ENCODE measurements at places on chromosomes 5 and 9.

DNA sequence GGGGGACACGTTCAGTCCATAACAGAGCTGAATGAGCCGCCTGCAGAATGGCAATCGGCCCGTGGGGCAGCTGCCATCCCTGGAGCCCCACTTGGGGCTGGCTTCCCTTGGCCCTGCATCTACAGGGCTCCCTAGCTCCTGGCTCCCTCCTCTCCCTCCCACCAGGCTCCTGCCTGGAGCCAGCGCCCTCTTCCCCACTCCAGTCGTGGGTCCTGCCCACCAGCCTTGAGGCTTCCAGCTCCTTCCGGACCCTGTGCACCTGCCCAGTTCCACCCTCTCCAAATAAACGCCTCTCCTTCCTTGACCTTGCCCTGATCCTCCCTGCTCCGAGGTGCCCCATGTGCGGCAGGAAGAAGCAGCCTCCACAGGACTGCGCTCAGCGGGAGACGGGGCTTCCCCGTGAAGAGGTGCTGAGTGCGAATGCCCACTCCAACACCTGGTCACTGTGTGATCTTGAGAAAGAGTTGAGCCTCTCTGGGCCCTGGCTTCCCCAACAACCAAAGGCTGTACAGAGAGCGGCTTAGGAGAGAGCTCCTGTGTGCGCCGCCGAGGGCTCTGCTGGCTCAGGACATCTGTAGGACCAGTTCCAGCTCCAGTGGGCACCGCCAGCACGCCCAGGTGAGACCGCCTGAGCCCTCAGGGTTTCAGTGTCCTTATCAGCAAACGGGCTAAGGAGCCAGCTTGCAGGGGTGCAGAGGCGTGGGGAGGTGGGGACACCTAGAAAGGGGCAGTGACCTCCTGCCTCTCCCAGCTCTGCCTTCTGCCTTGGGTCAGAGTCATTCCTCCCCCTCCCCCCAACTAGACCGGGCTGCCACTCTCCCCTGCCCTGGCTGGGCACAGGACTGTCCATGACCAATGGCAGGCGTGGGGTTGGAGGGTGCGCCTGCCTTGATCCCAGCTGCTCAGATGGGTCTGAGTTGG, 12.1 kb downstream of the C9orf50 start:
- DNase-seq = no peak

DNA sequence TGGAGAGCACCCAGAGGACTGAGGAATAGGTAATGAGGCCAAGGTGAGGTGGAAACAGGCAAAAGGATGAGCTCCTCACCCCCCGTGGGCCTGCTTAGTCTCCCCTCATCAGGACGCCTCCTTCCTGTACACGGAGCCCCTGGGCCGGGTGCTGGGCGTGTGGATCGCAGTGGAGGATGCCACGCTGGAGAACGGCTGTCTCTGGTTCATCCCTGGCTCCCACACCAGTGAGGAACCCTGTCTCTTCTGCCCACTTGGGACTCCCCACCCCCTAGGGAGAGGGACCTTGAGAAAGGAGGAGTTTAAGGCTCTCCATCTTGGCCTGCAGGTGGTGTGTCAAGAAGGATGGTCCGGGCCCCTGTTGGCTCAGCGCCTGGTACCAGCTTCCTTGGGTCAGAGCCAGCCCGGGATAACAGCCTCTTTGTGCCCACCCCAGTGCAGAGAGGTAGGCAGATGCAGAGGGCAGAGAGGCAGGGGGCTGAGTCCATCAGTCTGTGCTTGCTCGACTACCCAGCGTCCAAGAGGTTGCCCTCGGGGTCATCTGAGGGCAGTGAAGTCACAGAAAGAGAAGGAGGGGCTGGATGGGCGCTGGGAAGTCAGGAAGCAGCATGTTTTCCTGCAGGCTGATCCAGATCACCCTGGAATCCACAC, 7.0 kb downstream of the DOLK start:
- no peak for DNase-seq

- DNase-seq = no peak
Observed at GRCh38 chr9:91802391-91802790, 147.6 kb downstream of the ROR2 start.

DNA sequence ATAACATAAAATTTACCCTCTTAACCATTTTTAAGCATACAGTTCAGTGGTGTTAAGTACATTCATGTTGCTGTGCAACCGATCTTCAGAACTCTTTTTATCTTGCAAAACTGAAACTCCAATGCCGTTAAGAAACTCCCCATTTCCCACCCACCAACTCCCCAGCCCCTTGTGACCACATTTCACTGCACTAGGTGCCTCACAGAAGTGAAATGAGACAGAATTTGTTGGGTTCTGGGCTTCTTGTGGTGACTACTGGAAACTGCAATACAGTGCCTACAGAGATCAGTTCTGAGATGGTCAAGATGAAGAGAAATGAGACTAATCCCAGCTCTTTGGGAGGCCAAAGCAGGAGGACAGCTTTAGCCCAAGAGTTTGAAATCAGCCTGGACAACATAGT, 202.1 kb upstream of the SLC30A5 start:
- no peak for DNase-seq

- no peak for DNase-seq
Observed at GRCh38 chr5:75707911-75708509, 9.2 kb downstream of the POC5 start.

DNA sequence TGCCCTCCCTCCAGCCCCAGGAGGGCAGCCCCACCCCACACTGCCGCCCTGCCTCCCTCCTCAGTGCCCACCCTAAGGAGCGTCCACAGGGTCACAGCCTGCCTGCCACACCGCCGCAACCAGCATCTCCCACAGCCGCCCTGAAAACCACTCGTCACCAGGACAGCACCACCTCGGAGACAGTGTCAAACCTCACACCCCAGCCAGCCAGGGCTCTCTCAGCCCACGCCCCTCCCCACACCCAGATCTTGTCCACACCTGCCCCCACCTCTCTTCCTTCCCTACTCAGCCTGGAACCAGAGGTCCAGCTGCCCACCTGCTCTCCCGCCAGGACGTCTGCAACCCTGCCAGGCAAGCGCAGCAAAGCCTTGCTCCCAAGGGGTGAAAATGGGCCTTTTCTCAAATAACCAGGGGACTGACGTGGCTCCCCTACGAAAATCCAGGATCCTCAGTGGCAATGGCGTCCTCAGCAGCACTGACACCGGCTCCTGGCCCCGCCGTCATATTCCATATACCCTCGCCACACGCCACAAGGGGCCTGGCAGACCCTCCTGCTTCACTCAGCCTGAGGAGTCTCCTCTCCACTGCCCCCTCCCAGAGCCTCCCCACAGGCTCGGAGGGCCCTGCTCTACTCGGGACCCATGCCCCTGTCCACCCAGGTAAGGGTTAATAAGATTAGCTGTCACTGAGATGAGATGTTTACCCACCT, 71.0 kb upstream of the ADAMTS2 start:
- DNase-seq = no peak

- no peak for DNase-seq
Observed at GRCh38 chr5:174690271-174690670, 34.1 kb upstream of the MSX2 start.

- no peak for DNase-seq
Observed at GRCh38 chr5:25850581-25850980, 1187.8 kb downstream of the CDH9 start.

DNA sequence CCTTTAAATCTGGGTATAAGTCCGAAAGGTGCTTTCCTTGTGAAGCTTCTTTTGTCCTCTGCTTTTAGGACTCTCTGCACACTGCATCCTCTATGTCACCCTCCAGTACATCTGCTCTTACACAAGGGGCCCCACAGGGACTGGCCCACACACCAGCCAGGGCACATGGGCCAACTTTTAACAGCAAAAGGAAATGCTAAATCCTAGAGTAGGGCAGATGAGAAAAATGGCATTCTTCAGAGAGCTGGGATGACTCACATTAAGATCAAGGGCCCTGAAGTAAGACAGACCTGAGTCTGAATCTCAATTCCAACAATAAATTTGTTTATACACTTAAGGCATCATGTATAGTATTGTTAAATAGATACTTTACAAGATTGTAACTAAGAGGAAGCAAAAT, 40.3 kb upstream of the CDKN2B start:
- DNase-seq = no peak

GRCh38 chr5:95957561-95958203, 4.0 kb downstream of the ELL2 start:
- no peak for DNase-seq

DNA sequence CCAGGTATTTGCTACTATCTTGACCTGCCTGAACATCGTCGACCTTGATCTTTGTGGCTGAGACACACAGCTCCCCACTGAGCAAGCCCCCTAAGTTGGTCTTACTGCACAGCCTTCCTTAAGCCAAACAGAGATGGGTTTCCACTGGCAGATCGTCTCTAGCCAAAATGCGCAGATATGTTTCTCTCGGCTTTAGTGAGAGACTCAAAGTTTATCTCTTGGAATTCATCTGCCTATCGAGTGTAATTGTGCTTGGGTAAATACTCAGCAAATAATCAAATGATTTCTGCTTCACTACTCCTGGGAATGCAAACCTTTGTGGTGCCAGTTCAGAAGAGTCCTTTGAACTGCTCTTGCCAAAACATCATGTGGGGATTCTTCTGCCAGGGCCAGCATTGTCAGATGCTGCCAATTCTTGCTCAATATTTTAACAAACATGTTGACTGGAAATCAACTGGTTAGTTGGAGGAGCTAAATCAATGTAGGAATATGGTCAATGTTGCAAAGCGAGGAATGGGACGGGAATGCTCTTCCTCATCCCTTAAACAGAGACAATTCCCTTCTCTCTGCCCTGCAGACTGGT, 141.2 kb upstream of the SLC28A3 start:
- no peak for DNase-seq

Data from AML-193 (cell line).